ENCODE measurements at places on chromosomes 2 and 18. TPM values are rescaled to one million over a fixed set of nuclear protein-coding genes. Genes with fewer than 3 reads are reported as not detected.

DNA sequence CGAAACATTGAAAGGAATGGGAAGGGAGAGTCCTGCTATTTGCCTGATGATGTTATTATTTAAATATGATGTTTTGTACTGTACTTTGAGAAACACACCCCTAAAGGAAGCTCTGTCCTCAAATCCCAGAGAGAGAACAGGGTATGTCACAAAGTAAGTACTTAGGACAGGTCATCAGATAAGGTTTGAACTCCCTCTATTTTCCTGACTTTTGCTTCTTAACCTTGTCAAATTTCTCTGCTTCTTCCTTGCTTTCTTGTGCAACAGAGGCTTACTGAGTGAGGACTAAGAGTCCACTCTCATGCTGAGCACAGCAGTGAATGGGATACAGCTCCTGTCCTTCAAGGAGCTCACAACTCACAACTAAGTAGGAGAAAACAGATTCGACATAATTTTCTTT is 3.7 kb downstream of the DGUOK start:
- no peak for DNase-seq

DNA sequence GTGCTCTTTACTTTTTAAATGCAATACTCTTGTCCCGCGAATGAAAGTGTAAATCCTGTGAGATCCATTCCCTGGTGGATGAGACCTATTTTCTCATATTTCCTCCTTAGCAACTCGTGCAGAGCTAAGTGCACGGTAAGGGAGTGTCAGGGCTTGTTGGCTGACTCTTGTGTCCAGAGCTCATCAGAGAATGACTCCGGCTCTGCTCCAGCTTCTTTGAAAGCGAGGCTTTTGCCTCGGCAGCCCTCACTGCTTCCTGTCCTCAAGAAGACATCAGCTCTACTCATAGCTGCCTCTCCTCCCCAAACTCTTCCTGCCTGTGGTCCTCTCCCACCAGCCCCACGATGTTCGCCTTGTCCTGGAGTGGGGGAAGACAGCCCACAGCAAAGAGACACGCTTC is 70.7 kb downstream of the LIPG start:
- DNase-seq = no peak

Gene NETO1
- 0.96 TPM for polyA plus RNA-seq

Gene IL1R1
- 72.7 TPM for polyA plus RNA-seq

Gene SELENOI
- polyA plus RNA-seq = 3.7 TPM

Gene EGR4
- polyA plus RNA-seq = 0.05 TPM
